ENCODE measurements at places on chromosomes 1 and 21.
A peak's percentile ranks its signal among the peaks of the same experiment; 100 is the strongest.

DNA sequence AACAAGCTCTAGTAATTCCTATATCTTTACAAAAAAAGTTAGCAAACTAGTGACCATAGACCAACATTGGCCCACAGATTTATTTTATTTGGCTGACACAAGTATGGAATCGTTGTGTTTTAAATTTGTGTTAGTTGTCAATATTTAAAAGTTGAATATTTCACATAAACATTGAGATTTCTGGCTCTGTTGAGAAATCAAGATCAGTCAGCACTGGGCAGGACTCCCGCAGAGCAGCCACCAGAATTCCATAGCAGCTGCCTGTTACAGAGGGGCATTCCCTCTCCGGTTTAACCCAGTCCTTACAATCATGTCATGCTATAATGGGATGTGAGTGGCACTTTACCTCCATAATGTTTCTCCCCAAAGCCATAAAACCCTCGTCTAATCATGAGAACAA lies 79.2 kb upstream of the NRIP1 start:
- H3K36me3 ChIP-seq = no peaks in the 10 kb centered on the region
- peaks cover 6% of the 10 kb centered on the region for H3K27me3 ChIP-seq
- no peak overlapping the region for H3K4me3 ChIP-seq
- H3K27ac ChIP-seq = no peak overlapping the region

- no peak overlapping the region for H3K4me3 ChIP-seq
- H3K27me3 ChIP-seq = no peaks in the 10 kb centered on the region
- no peak for DNase-seq
- H3K36me3 ChIP-seq = peaks cover 46% of the 10 kb centered on the region
- no peak overlapping the region for H3K27ac ChIP-seq
Measured at GRCh38 chr1:150832597-150832996, 24.5 kb upstream of the CTSK start.

GRCh38 chr1:167935216-167936067 lies 1.0 kb upstream of the DCAF6 start:
- peak overlapping the region; percentile 90 for H3K4me3 ChIP-seq
- peak overlapping the region; percentile 100 for H3K27ac ChIP-seq
- DNase-seq = peak; percentile 33
- no peaks in the 10 kb centered on the region for H3K36me3 ChIP-seq
- peaks cover 36% of the 10 kb centered on the region for H3K4me1 ChIP-seq
- no peaks in the 10 kb centered on the region for H3K27me3 ChIP-seq

GRCh38 chr1:197614916-197615692 lies 160.2 kb downstream of the DENND1B start:
- no peak overlapping the region for H3K27ac ChIP-seq
- peak; percentile 10 for DNase-seq
- H3K27me3 ChIP-seq = no peaks in the 10 kb centered on the region

- no peak for DNase-seq
- H3K4me1 ChIP-seq = no peaks in the 10 kb centered on the region
- H3K4me3 ChIP-seq = no peak overlapping the region
- H3K27me3 ChIP-seq = no peaks in the 10 kb centered on the region
- no peak overlapping the region for H3K27ac ChIP-seq
- H3K36me3 ChIP-seq = peaks cover 26% of the 10 kb centered on the region
Measured at GRCh38 chr1:211369640-211370039, 43.0 kb downstream of the TRAF5 start.

DNA sequence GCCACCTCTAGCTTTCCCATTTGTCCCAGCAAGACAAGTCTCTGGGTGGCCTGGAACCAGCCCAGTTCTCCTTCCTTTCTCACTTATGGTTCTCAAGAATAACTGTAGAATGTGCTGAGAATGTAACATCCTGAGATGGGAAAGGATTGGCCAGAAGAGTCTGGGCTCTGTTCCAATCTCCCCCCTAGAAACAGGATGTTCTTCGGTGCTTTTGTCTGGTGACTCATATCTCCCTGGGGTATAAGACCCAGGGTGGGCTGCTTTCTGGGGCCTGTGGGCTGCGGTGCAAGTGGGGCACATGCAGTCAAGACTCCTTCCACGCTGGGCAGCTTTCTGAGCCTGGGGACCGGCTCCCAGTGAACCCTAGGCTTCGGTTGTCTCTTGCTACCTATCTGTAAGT lies 251.2 kb upstream of the POU3F1 start:
- no peaks in the 10 kb centered on the region for H3K4me1 ChIP-seq
- H3K27me3 ChIP-seq = peaks cover 47% of the 10 kb centered on the region
- H3K36me3 ChIP-seq = no peaks in the 10 kb centered on the region
- no peak overlapping the region for H3K4me3 ChIP-seq
- DNase-seq = no peak
- H3K27ac ChIP-seq = no peak overlapping the region

DNA sequence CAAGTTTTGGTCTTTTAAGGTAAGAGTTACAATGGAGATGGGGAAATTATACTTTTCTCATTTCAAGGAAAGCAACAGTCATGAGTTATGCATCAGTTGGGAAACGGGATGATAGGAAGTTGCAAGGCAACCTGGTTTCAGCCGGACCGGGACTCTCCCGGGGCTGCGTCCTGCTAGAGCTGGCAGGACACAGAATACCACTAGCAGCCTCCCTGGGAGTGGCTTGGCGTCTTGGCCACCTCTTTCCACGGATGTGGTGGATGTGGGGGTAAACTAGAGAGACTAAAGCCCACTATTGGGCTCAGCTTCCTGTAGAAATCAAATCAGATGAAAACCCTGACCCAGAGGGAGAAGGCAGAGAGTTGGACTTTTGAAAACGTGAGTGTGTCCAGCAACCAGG lies 71.9 kb downstream of the ADARB1 start:
- H3K36me3 ChIP-seq = peaks cover 7% of the 10 kb centered on the region
- no peak overlapping the region for H3K27ac ChIP-seq
- no peaks in the 10 kb centered on the region for H3K27me3 ChIP-seq
- H3K4me3 ChIP-seq = no peak overlapping the region
- H3K4me1 ChIP-seq = peaks cover 4% of the 10 kb centered on the region

GRCh38 chr1:211648336-211648735 lies 27.1 kb downstream of the NEK2 start:
- H3K4me1 ChIP-seq = peaks cover 9% of the 10 kb centered on the region
- no peak overlapping the region for H3K27ac ChIP-seq
- no peak overlapping the region for H3K4me3 ChIP-seq

- no peaks in the 10 kb centered on the region for H3K4me1 ChIP-seq
- no peaks in the 10 kb centered on the region for H3K27me3 ChIP-seq
- no peak for DNase-seq
- no peak overlapping the region for H3K4me3 ChIP-seq
Measured at GRCh38 chr1:19529664-19530063, 44.3 kb upstream of the CAPZB start.

- H3K27me3 ChIP-seq = peaks cover 23% of the 10 kb centered on the region
- peak; percentile 19 for DNase-seq
- H3K4me3 ChIP-seq = no peak overlapping the region
- peaks cover 10% of the 10 kb centered on the region for H3K4me1 ChIP-seq
Measured at GRCh38 chr1:108209456-108210108, 9.4 kb upstream of the SLC25A24 start.

DNA sequence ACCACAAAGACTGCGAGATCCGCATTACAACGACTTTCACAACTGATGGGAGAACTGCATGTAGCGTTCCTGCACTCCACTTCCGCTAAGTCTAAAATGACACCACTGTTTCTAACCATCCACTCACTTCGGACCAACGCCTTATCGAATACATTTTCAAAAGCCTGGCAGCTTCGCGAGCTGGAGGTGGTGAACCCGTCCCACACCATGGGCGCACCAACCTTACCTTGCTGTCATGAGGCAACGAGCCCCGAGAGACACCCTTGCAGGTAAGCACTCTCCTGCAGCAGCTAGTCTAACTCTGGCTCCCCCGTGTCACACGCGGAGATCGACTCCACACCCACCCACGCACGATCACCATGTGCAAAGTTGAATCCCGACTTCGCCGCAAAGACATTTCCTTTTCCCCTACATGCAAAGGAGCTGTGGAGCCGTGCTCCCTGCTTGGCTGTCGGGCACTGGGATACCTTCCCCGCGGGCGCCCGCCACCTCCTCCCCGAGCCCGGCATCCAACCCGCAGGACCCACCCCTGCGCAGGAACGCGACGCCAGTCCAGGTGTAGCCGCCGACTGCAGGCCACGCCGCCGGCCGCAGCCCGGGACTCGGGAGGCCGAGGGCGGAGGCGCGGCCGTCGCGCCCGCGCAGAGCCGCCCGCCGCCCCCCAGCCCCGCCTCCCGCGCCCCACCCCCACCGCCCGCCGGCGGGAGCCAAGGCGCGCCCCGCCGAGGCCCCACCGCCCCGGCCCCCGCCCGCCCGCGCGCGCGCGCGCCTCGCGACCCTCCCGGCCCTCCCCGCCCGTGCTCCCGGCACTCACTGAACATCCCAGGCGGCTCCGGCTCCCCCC lies 629 bp downstream of the TAF5L start:
- H3K36me3 ChIP-seq = peaks cover 31% of the 10 kb centered on the region
- peaks cover 66% of the 10 kb centered on the region for H3K4me1 ChIP-seq
- H3K27me3 ChIP-seq = no peaks in the 10 kb centered on the region
- H3K4me3 ChIP-seq = peak overlapping the region; percentile 96
- peak overlapping the region; percentile 92 for H3K27ac ChIP-seq

- peak; percentile 42 for DNase-seq
- H3K27ac ChIP-seq = no peak overlapping the region
- no peaks in the 10 kb centered on the region for H3K36me3 ChIP-seq
Measured at GRCh38 chr1:201739492-201740085, 89.4 kb upstream of the IPO9 start.

- H3K4me3 ChIP-seq = no peak overlapping the region
- H3K36me3 ChIP-seq = peaks cover 75% of the 10 kb centered on the region
- DNase-seq = no peak
- H3K4me1 ChIP-seq = peaks cover 3% of the 10 kb centered on the region
Measured at GRCh38 chr1:220176540-220176939, 82.6 kb downstream of the IARS2 start.

- H3K36me3 ChIP-seq = no peaks in the 10 kb centered on the region
- no peak overlapping the region for H3K4me3 ChIP-seq
- no peak overlapping the region for H3K27ac ChIP-seq
- no peak for DNase-seq
Measured at GRCh38 chr1:247358920-247359319, 27.3 kb upstream of the ZNF496 start.

DNA sequence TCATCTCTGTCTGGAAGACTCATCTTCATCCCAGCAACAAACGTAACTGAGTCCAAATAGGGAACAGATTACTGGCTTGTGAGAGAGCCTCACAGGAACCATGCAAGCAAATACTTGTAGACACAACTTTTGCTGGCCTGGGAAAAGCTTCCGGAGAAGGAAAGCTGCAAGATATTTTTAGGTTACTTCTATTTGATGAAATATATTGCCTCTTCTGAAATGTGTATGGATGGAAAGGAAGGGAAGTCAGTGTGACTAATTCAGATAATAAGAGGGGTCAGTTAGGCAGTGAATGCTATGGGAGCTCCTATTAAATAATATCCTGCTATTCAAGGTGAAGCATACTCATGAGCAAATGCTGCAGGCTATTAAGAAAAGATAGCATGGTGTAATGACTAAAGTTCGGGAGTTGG lies 20.4 kb upstream of the FGGY start:
- no peak overlapping the region for H3K4me3 ChIP-seq
- no peak overlapping the region for H3K27ac ChIP-seq
- peaks cover 36% of the 10 kb centered on the region for H3K4me1 ChIP-seq
- no peaks in the 10 kb centered on the region for H3K36me3 ChIP-seq
- H3K27me3 ChIP-seq = peaks cover 2% of the 10 kb centered on the region

DNA sequence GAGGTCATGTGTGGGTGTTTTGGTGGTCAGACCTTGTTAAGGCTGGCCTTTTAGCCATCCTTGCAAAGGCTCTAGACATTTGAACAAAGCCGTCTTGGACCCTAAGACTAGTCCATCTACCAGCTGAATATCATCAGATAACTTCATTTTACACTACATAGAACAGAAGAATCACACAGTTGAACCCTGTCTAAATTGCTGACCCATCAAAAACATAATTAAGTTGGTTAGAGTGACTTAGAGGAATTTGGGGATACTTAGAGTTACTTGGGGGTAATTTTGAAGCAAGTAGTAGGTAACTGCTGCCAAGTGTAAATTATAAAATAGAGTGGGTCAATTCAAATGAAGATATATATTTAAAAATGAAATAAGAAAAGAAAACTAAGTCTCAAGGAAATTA lies 102.9 kb upstream of the ADGRL4 start:
- no peak overlapping the region for H3K4me3 ChIP-seq
- no peaks in the 10 kb centered on the region for H3K4me1 ChIP-seq
- no peaks in the 10 kb centered on the region for H3K36me3 ChIP-seq
- no peak for DNase-seq

- peak overlapping the region; percentile 77 for H3K4me3 ChIP-seq
- H3K36me3 ChIP-seq = no peaks in the 10 kb centered on the region
- H3K27me3 ChIP-seq = peaks cover 48% of the 10 kb centered on the region
- DNase-seq = no peak
- peaks cover 12% of the 10 kb centered on the region for H3K4me1 ChIP-seq
- no peak overlapping the region for H3K27ac ChIP-seq
Measured at GRCh38 chr1:225651872-225652728, 823 bp downstream of the ENAH start.

- no peak for DNase-seq
- no peak within 1 kb of the TSS for H3K4me3 ChIP-seq
- H3K36me3 ChIP-seq = no peaks in the 10 kb centered on the region
- H3K27ac ChIP-seq = no peak within 1 kb of the TSS
- peaks cover 3% of the 10 kb centered on the region for H3K27me3 ChIP-seq
Measured at GRCh38 chr1:158289811-158290210, at the start of gene CD1C. CD1C (plus strand) TSS chr1:158289923; CDS start chr1:158290065, 142 bp downstream.

DNA sequence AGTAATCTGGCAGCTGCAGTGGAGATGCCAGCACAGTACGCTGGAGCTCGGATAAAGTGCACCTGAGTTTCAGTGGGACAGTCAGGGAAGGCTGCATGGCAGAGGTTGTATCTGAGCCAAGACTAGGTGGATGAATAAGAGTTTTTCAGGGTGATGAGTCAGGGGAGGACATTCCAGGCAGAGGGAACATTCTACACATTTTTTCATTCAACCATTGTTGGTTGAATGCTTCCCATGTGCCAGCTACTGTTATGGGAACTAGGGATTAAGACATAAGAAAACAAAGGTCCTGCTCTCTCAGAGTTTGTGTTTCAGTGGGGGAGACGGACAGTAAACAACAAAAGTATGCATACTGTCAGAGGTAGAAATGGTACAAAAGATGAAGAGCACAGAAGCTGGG lies 5.2 kb downstream of the LEPR start:
- peaks cover 16% of the 10 kb centered on the region for H3K36me3 ChIP-seq
- no peak for DNase-seq
- H3K27me3 ChIP-seq = no peaks in the 10 kb centered on the region
- no peak overlapping the region for H3K27ac ChIP-seq
- H3K4me3 ChIP-seq = no peak overlapping the region

DNA sequence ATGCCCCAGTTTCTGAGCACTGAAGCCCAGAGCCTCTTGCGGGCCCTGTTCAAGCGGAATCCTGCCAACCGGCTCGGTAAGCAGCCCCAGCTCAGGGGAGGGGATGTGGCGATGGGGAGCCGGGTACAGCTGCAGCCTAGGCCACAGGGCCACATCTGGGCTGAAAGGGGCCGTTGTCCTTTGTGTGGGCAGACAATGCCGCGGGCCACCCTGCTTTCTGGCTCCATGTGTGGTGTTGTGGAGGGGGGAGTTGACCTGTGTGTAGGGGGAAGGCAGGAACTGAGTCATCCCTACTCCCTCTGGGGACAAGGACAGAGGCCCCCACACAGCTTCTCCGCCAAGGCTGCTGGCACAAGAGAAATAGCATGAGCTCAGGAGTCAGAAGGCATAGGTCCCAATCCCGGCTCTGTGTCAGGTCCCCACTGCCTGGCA lies 26.0 kb downstream of the RPS6KA1 start:
- H3K27ac ChIP-seq = peak overlapping the region; percentile 83
- peaks cover 59% of the 10 kb centered on the region for H3K36me3 ChIP-seq
- no peak for DNase-seq
- H3K4me1 ChIP-seq = peaks cover 56% of the 10 kb centered on the region
- no peak overlapping the region for H3K4me3 ChIP-seq
- no peaks in the 10 kb centered on the region for H3K27me3 ChIP-seq

- H3K27ac ChIP-seq = no peak overlapping the region
- H3K36me3 ChIP-seq = no peaks in the 10 kb centered on the region
- no peaks in the 10 kb centered on the region for H3K27me3 ChIP-seq
- DNase-seq = no peak
- H3K4me3 ChIP-seq = no peak overlapping the region
- H3K4me1 ChIP-seq = peaks cover 9% of the 10 kb centered on the region
Measured at GRCh38 chr1:99441299-99442095, 177.2 kb downstream of the PLPPR4 start.
